ENCODE measurements at places on chromosomes 5 and 9.

- DNase-seq, result no peak
Observed at GRCh38 chr9:846852-847251, 5.4 kb downstream of the DMRT1 start.

DNA sequence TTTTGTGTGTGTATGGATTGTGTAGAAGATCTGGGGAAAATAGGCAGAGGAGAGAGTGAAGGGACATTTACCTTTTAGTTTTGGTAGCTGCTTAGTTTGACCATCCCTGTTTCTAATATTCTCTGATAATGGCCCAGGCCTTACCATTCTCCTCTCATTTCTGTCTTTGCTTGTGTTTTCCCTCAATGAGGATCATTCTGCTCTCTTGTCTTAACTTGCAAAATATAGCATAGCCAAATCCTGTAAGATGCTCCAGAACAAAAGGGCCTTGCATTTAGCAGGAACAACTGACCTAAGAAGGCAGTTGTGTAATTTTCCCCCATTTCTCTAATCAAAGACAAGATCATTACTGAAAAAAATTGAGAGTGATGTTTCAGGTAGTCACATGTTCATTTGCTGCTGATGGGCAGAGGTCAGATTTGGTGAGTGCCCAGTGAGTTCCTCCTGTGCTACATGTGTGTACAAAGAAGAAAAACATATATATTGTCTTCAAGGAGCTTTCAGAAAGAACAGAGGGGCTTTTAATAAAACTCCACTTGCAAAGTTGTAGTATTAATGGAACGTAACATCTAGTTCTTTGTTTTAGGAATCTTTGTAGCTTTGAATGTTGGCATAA is 139.5 kb downstream of the KDM4C start:
- DNase-seq, result no peak

DNA sequence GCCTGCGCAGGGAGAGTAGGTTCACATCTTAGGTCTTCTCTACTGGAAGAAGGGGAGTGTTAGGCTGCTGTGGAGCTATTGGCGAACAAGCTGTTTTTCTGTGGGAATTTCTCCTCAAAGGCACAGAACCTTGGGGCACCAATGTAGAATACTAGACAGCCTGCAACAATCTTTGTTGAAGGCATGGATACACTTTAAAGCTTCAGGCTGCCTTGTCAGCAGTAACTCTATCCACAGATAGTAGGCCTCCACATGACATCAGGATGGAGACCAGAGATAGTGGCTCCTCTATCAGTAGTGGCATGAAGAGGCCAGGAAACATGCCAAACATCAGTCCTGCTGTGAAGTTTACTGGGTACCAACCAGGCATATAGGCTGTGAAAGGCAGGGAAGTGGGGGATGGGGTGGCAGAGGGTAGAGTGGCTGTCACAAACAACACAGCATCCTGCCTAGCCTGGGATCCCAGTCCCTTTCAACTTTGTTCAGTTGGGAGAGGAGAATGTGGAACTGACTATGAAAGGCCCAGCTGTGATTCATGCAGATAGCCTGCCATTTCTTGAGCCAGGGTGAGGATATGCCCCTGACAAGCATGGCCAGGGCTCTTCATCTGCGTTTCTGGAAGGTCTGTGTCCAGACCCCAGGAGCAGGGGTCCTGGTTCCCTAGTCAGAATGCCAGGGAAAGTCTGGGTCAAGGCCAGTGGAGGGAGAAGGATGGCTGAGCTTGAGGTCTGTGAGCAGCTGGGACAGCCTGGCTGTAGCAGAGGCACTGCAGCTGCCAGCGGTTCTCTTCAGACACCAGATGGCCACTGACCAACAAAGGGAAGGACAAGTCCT is 1.0 kb upstream of the HK3 start:
- DNase-seq, result no peak

DNA sequence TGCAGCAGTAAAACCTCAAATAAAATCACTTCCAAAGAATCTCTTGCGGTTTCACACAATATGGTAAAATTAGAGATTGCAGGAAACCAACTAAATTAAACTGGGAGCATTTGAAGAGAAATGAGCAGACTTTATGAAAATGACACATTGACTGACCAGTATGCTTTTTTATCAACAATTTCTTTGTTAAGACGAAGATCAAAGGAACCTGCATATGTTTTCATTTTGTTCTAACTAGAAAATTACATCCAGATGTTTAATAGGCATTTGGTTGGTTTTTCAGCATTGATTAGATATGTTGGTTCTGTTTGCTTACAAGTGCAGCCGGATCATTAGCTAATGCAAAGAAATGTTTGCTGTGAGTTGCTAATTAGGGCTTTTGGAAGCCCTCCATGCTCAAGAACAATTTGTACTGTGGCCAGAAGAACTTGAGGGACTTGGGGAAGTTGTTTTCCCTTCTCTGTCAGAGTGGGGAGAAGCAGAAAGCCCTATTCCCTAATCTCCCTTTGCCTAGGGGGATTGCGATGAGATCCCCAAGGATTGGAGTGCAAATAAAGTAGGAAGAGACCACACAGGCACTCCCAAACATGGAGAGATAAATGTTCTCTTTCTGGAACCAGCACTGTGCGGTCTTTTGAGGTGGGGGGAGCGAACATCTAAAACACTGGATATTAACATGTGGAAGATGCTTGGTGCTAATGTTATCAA is 4.5 kb upstream of the TLE1 start:
- no peak for DNase-seq

DNA sequence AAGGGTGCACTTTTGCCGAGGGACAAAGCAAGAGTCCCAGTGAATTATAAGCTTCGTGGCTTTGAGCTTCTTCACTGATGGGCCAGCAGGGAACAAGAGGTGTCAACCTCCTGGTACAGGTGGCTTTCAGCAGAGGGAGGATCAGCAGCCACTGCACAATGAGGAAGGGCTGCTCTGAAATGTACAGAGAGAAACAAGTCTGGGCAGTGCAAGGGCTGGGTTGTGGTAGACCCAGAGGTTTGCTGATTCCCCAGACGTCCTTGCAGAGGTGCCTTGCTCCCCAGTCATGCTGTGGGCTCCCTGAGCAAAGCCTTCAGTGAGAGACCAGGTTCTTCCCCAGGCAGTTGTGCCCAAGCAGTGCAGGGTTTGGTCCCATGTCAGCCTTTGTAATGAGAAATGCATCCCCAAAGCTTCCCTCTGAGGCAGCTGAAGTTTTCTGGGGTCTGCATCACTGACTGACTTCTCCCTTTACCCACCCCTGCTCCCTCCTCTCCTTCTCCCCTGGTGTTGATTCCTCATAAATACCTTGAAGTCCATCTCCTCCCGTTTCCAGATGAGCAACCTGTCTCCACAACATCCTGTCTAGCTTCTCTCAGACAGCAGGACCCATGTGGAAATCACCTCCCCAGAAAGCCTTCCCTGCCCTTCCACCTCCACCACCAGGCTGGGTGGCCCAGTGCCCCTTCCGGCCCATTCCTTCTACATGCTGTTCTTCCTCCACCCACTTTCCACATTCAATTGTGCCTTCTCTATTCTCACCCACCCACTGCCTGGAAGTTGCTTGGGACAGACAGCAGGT is 599.6 kb upstream of the ADAMTS16 start:
- no peak for DNase-seq

- DNase-seq, result no peak
Observed at GRCh38 chr5:110264661-110265060, 461.8 kb downstream of the TMEM232 start.

DNA sequence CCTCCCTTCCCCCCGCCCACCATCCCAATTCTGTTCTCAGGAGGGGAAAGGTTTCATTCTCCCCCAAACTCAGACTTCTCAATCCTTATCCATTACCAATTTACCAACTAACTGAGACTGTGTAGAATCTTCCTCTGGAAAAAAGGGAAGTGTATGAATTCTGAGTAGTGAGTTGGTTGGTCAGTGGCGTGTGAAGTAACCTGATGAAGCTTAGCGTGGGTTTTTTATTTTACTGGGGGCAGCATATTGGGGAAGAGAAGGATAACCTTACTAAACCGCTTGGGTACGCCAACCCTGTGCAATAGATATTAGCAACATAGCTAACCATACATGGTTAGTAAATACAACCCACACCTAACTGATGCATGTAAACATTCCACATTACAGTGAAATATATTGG is 1.1 kb upstream of the DNAJC21 start:
- no peak for DNase-seq

GRCh38 chr9:128180447-128180846 is 10.9 kb downstream of the CIZ1 start:
- no peak for DNase-seq

GRCh38 chr5:73393611-73394489 is 54.7 kb downstream of the FOXD1 start:
- no peak for DNase-seq

DNA sequence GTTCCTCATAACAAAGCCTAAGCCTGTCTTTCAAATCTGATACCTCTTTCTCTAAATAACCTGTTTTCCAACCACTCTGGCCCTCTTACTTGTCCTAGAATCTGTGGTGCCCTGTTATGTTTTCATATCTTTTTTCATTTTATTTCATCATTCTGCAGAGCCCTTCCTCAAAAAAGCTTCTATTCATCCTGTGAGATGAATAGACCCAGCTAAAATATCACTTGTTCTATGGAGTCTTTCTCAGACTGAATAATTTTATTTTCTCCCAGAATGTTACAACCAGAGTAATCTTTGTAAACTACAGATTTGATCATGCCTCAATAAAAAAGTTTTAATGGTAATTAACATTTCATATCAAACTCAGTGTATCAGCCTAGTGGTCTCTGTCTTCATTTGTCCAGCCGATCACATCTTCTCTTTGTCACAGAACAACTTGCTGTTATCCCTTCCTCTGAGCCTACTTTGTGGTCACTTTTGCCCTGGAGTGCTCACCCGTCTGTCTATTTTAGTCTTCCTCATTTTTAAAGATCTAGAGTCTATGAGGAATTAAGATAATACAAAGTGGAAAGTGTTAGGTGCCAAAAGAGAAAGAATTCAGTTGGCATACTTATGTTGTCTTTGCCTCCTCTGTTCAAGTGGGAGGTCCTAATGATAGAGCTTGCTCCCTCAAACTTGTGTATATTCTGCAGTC is 77.8 kb downstream of the ZCCHC7 start:
- no peak for DNase-seq

DNA sequence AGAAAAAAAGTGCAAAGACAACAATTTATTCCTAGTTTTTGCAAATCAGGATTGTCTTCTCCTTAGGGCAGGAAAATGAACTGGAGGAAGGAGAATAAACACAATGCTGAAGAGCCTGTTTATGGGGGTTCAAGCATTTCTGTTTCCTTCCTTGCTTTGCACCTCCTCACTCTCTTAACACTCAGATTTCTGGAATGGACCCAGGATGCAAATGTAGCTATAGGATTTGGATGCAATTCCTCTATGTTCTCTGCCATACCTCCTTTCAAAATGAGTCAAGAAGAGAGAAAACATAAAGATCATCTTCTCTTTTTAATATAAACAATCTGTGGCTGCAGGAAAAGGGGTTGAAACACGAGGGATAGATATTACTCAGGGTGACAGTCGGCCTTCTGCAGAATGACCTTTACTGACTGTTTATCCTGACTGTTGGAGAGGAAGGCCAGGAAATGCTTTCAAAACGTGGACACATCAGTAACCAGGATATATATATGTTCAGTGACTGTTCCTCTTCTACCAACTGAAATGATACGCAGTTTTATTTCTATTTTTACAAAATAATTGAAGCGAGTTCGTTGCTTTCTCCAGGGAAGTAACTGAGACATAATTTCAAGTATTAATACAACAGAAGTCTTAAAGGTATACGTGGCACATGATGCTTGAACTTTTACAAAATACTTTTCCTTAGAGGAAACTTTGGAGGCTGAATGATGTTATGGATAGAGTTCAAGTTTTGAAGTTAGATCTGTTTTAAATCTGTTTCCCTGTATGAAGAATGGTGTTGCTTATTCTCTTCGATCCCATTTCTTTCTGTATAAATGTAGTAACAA is 44.4 kb downstream of the ACTBL2 start:
- DNase-seq, result no peak

- DNase-seq, result peak; percentile 47
Observed at GRCh38 chr5:124706729-124707361, 39.6 kb downstream of the ZNF608 start.

DNA sequence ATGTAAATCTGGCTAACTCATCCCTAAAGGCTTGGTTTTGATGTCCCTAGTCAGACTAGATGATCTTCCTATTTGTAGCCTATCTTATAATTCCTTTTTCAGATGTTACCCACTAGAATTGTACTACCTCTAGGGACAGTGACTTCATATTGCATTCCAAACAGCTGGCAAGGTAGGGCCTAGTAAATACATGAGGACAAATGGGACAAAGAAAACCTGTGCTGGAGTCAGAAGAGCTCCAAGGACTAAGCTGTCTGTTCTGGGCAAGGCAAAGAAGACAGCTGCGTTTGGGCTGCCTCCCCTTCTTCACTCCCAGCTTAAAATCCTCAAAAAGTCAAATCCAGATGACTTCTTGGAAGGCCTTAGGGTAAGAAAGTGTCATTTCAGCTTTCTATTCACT is 10.0 kb downstream of the DMXL1 start:
- DNase-seq, result no peak

DNA sequence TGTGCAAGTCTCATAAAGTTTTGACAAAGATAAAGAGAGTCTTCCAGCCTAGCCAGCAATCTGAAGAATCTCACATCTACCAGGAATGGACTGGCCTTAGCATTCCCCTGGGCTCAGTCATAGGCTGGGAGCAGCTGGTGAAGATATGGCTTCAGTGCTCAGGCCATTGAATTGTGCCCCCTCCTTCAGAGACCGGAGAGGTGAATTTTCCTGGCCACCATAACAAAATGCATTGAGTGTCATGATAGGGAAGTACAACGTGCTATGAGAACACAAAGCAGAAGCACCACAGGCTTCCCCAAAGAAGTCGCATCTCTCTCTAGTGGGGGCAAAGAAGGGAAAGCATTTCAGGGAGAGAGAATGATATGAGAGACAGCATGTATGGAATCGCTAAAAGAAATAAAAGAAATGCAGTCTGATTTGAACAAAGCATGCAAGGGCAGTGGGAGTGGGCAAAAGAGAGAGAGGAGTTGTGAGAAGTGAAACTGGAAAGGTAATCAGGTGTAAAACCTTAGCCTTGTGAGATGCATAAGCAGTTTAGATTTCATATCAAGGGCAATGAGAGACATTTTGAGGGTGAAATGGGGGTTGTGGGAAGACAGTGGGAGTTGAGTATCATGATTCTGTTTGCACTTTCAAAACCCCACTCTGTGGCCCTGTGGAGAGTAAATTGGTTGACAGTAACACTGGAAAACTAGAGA is 57.1 kb upstream of the NMUR2 start:
- DNase-seq, result no peak

- peak; percentile 14 for DNase-seq
Observed at GRCh38 chr9:4334410-4334813, 34.5 kb upstream of the GLIS3 start.

DNA sequence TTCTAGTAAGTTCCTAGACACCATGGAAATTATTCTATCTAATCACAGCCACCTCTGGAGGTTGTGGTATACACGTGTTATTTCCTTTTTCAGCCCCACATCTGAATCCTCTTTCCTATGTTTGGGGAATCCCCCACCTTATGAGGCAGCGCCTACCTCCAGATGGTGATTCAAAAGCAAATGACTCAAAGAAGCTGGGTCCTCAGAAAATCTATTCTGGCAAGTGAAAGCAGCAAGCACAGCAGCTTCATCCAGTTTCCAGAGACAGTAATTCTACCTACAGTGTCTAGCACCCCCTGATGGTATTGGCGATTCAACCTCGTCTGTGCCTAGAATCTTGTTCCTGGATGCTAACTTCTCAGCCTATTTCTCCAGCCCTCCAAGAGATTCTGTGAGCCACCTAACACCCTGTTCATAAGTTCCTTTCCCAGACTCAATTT is 43.0 kb downstream of the STRBP start:
- no peak for DNase-seq

- no peak for DNase-seq
Observed at GRCh38 chr5:53313145-53313544, 167.3 kb upstream of the FST start.

All from NCI-H510A (cell line).